Brain pericyte (primary cell): ENCODE measurements at places on chromosomes 4 and X.

- no peak for DNase-seq
Observed at GRCh38 chr4:930028-930551, 2.0 kb downstream of the GAK start.

GRCh38 chr4:17366496-17366895 is 145.4 kb downstream of the QDPR start:
- DNase-seq = no peak

- DNase-seq = no peak
Observed at GRCh38 chr4:6134612-6135220, 65.6 kb downstream of the JAKMIP1 start.

DNA sequence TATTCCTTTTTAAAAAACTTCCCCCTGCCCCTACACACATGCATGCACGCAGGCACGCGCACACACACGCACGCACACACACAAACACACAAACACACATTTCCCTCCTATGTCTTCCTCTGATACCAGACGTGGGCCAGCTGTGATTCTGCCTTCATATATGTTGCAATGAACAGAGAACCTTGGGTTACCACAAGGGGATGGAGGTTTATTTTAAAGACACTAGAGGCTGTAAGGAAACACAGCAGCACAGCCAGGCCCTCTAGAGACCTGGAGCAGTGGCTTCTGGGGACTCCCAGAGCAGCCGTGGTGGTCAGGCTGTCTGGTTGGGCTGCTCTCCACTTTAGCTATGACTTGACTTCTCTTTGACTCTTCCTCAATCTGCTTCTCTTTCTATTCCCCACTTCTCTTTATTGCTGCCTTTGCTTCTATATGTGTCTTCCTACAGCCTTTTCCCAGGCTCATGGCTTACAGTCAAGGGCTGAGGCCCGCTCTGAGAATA is 3.2 kb upstream of the TLR10 start:
- DNase-seq = no peak

GRCh38 chr4:87506974-87507701 is 22.0 kb downstream of the SPARCL1 start:
- DNase-seq = no peak

DNA sequence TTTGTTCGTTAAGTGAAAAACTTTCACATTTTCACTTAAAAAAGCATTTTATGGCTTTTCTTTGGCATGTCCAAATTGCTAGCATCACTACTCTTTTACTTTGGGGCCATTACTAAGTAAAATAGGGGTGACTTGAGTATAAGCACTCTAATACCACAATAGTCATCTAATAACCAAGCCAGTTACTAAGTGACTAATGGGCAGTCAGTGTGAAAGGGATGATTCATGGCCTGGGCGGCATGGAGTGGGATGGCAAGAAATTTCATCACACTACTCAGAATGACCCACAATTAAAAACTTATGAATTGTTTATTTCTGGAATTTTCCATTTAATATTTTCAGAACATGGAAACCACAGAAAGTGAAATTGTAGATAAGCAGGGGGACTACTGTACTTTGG is 60.9 kb downstream of the BMP15 start:
- DNase-seq = no peak
